ENCODE measurements at places on chromosomes 5 and 9.

- DNase-seq, result peak; percentile 34
Observed at GRCh38 chr5:139745800-139746690, 49.6 kb upstream of the PSD2 start.

DNA sequence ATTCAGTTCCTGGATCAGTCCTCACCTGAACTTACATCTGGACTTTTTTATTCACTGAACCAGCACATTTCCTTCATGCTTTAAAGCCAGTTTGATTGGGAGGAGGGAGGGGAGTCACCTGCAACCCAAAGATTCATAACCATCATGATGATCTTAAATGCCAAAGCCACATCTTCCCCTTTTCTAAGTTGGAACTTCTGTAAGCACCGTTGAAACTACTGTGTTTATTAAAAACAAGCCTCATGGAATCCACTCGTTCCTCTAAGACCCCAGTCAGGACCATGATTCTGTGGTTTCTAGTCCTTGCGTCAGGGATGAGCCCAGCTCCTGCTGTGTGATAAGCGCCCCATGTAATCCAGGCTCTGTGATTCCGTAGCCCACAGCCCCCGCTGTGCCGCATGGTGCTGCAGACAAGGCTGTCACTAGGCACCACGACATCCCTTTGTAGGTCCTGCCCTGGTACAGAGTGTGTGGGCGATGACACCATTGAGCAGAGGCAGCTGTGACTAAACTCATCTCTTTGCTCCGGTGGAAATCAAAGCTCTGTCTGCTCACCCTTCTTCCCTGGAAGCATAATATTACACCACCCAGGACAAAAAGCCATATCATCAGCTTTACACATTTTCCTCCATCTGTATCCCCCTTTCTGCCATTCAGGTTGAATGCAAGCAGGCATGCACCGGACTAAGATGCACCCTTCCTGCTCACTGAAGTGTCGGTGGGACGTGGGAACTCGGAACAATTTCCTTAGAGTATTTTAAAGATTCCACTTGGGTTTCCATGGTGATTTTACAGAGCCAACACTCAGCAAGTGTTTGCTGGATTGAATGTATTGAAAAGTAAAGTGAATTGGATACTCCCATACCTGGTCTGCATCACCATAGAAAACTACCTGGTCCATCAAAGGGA is 132.0 kb upstream of the FSTL4 start:
- no peak for DNase-seq

DNA sequence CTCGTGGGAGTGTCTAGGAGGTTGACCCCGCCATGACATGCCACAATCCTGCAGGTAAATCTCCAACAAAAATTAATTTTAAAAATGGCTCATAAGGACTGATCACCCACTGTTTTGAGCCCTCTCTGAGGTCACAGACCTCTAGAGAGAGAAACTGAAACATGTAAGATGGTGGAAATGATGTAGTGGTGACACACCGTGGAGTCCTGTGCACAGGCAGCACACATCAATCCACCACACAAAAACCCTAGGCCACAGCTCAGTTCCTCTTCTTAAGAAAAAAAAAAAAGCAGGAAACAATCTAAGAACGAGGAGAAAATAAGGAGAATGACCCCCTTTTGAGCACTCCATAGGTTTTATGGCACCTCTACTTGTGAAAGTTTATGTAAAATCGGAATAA is 93.8 kb upstream of the FAM120A start:
- DNase-seq, result no peak

GRCh38 chr5:80885396-80886000 is 74.7 kb upstream of the RASGRF2 start:
- DNase-seq, result no peak

- DNase-seq, result no peak
Observed at GRCh38 chr5:170120576-170120975, 14.9 kb downstream of the FOXI1 start.

- DNase-seq, result no peak
Observed at GRCh38 chr5:142343531-142343930, 18.7 kb upstream of the SPRY4 start.

DNA sequence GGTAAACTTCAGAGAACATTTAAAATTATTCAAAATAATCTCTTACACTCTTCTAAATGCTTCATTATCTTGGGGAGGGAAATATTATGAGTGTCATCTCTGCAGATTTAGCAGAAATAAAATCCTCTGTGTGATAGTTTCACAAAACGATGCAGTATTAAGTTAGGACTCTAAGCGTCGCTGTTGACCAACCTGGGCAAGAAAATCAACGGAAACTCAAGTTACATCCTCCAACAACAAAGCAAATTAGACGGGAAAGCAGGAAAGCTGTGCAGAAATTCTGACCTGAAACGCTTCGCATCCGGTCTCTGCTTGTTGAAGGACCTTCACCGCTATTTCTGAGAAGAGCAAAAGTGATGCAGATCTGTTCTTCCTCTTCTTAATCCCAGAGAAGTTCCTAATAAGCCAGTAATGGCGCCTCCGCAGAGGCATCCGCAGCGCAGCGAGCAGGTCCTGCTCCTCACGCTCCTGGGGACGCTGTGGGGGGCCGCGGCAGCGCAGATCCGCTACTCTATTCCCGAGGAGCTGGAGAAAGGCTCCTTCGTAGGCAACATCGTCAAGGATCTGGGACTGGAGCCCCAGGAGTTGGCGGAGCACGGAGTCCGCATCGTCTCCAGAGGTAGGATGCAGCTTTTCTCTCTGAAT is at the start of gene PCDHGA6:
Gene PCDHGA6, plus strand, starts transcription at position 219 of the 645 bp plus-strand sequence. Its CDS starts 193 bp downstream, at position 412.
- DNase-seq, result no peak

GRCh38 chr5:124692324-124692723 is 54.1 kb downstream of the ZNF608 start:
- no peak for DNase-seq

DNA sequence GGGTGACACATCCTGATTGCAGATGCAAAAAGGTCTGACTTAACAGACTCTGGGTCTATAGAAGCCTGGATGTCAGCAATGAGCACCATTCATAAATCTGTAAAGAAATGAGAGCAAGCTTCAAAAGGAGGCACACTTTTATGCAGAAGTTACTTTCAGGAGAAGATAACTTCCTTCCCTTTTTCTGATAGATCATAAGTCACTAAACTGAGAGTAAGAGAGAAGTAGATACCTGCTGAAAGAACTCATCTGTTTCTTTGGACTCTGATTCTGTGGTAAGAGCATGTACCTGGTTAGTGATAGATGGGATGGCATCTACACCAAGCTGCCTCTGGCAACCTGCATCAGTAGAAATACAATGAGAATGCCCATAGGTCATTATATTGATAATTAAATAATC is 525.6 kb downstream of the CETN3 start:
- DNase-seq, result no peak

DNA sequence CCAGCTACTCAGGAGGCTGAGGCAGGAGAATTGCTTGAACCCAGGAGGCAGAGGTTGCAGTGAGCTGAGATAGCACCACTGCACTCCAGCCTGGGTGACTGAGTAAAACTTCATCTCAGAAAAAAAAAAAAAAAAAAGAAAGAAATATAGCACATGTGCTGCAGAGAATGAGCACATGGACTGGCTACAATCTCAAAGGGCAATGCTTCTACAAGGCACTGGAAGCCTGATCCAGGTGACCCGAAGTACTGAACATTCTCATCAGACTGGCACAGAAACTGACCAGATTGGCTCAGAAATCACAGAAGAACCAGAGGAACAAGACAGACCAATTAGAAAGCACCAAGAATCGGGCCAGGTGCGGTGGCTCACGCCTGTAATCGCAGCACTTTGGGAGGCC is 4.8 kb downstream of the DYNC2I2 start:
- no peak for DNase-seq

DNA sequence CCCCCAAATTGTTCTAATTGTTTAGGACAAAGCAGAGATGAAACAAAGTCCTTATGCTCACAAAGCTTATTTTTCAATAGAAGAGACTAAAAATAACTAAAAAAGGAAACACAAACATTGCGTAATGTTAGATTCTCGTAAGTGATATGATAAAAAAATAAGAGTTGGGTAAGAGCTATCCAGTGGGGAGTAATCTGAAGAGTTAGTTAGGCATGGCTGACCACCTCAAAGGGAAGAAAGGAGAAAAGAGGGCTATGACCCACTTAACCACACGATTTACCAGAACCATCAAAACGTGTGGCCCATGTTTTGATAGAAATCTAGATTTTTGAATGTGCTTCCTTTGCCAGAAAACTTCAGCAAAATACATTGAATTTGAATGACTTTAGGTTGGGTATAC is 1296.8 kb upstream of the NUDT12 start:
- no peak for DNase-seq

- DNase-seq, result no peak
Observed at GRCh38 chr9:5805478-5805877, 27.4 kb downstream of the ERMP1 start.

DNA sequence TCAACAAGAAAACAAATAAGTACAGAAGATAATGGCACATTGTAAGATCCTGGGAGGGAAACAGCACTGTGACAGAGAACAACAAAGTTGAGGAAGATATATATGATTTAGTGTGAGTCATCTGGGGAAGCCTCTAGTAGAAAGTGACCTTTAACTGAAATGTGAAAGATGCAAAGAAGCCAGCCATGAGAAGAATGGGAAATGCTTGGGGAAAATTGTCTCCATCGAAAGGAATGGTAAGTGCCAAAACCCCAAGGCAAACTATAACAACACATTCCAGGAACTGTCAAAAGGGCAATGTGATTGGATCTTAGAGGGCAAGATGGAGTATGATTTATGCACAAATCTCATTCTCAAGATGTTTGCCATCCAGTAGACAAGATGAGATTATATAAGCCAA is 537.8 kb upstream of the BRINP1 start:
- DNase-seq, result no peak

- no peak for DNase-seq
Observed at GRCh38 chr5:62124266-62124665, 181.7 kb upstream of the KIF2A start.

DNA sequence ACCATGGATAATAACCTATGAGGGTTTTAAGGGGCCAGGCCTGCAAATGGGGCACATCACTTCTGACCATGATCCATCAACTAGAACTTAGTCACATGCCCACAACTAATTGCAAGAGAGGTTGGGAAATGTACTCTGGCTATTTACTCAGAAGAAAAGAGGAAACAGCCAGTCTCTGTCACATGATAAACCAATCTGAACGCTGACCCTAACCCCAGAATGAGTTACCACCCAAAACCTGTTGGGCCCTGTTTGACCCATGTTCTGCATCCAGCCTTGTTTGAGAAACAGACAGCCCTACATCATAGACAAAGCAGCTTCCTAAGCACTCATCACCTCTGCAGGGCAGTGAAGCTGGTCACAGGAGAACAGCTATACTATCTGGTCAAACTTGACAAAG is 5.8 kb downstream of the MACROH2A1 start:
- no peak for DNase-seq

GRCh38 chr5:158385982-158386381 is 527.0 kb upstream of the CLINT1 start:
- no peak for DNase-seq

DNA sequence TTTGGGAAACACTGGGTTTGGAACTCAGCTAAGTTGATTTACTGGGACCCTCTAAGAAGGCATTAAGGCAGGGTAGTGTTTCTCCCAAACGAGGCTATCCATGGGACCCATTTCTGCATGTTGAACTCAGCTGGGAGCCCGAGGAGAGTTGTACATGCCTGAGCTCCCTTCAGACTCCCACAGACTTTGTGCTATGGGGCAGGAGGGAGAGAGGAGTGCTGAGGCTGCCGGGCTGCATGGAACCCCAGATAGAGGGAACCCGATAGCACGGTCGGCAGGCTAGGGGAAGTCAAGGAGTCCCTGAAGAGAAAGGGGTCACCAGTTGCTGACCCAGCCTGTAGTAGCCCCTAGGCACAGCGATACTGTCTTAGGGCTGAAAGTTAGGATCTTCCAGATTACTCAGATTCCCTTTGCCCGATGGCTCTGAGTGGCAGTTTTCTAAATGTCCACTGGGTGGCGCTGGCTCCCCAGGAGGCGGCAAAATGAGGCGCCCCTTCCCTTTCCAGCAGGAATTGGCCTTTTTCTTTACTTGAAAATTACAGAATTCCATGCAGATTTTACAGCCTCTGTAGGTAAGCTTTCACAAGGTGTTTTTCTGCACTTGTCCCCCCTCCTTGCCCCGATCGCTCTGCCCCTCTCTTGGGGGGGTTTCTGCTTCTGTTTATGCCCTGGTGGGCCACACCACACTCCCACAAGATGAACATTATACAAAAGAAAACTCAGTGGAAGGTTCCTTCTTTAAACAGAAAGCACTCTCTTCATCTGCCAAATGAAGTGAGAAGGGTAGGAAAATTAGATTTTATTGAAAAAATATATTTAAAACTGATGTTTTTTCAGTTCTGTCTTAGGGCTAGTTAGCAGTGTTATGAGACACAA is 17.8 kb downstream of the NANS start:
- peak; percentile 68 for DNase-seq

- peak; percentile 53 for DNase-seq
Observed at GRCh38 chr5:134090522-134090921, 24.0 kb upstream of the TCF7 start.

- DNase-seq, result no peak
Observed at GRCh38 chr5:180101451-180102105, 30.0 kb upstream of the RNF130 start.

- no peak for DNase-seq
Observed at GRCh38 chr9:101991926-101992325, 253.5 kb upstream of the GRIN3A start.

DNA sequence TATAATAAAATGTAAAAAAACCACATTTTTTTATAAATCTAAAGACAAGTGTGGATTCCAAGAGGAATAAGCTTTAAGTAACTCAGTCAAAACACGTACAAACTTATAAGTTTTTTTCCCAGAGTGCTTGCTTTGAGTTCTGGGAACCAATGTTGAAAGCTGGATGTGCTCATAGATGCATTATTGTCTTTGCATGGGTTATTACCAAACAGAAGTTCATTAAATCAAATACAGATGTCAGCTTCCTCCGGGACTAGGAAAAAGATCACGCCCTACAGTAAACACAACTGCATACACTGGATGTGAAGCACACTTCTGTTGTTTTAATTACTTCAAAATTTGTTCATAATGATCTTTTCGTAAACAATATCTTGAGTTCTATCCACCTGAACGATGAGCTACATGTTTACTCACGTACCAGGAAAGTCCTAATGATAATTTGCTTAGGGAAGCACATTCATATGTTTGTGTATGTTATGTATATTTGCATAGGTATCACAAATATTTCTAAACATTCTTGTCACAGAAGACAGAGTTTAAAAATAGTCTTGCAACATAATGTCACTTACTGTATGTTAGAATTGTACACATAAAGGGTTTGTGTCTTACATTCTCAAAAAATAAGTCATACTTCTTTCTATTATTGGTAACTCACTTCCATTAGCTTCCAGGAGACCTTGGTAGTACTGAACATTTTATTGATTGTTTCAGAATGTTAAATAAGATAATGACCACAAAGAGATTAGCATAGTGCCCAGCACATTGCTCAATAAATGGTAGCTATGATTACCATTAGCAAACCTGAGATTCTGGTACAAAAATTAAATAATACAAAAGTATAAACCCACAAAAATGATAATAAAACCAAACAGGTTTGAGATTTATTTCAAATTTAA is 427.4 kb downstream of the CETN3 start:
- DNase-seq, result no peak
